ENCODE measurements at places on chromosomes 3 and 15.

DNA sequence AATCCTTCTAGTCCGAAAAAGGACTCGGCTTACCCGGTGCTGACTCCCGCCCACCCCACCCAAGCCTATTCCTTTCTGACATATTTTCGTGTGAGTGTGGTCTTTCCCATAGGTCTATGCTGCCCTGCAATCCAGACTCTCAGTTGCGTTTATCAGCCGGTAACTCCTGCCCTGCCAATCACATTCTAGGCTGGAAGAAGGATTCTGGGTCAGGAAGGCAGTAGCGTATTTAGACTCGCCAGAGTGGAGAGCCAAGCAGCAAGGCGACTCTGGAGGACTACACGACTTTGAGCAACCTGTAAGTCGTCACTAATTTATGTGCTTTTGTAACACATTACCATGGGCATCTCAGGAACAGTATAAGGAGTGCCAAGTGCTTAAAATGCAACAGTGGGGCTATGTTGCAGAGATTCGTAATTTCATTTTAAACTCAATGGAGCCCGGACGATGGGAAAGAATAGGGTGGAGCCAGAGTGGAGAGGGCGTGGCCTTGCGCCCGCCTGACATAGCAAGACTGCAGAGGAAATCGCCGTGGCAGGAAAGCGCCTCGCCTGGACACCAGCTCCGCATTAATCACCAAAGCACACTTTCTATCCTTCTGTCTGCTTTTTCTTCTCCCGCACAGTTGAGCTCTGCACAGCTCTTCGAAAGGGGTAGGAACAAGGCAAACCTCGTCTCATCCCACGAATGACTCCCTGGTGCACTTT lies 1044.2 kb downstream of the AGBL1 start:
- DNase-seq: peak; percentile 14

DNA sequence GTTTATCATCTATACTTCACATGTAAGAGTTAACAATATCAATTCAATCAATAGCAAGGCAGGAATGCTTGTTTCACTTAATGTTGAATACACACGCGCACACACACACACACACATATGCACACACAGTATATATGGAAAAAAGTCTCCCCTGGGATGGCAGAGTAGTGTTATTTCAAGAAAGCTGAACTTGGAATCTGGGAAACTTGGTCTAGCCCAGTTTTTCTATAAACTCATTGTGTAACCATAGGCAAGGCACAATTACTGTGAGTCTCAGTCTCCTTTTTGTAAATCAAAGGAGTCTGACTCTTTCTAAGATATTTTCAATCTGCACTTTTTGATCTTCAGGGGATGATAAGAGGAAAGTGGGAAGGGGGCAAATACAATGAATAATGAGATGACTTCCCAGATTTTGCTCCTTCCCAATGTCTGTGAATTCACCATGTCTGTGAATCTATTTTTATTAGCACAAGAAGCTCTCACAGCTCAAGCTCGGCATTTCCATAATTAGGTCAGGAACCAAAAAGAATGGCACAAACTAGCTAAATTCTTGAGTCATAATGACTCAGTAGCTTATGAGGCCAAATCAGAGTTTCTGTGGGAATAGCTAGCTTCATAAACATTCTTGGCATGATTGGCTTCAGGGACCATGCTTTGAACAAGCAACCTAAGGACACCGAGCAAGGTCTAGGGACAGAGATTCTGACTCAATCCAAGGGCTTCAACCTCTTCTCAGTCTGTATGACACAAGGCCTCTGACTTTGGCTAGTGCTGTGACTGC lies 227.4 kb upstream of the DCBLD2 start:
- no peak for DNase-seq

DNA sequence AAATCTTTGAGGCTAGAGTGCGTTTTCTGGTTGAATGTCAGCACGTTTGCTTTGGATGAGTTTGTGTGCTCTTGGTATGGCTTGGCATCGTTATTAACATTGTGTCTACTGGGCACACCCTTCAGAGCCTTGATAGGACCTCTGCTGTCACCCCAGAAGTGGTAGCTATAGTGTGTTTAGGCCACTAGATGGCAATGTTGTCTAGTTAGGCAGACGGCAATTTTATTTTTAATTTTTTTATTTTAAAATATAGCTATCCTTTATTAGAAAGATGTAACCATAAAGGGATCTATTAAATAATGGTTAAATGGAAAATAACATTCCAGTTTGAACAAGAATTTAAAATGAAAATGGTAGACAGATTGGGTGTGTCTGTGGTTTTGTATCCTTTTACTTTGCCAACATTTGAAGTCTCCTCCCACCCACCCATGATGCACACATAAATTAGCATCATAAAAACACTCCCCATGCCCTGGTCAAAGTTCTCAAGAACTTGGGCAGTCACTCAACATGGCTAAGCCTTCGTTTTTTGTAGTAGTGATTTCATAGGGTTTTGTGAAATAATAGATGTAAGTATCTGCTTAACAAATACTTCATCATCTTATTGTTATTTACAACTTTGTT lies 200.7 kb downstream of the KCNH8 start:
- DNase-seq: peak; percentile 14

DNA sequence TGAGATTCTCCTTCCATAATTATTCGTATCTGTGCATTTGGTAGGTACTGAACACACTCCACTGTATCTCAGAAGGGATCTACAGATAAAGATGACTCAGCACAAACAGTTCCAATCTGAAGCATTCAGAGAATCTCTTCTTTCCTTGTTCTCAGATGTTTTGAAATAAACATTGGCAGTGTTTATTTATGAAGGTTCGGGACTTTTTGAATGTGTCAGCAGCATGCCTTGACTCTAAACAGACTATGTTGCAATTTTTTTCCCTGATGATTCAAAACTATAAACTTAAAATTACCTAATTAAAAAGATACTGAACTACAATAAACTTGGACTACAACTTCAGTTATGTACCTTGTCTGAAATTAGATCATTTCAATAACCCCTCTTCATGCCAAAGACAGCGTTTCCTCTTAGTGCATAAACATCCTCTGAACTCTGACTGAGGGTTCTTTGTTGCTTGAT lies 612.9 kb upstream of the TBL1XR1 start:
- DNase-seq: no peak

- peak; percentile 34 for DNase-seq
Observed at GRCh38 chr3:183188895-183189462, 26.4 kb upstream of the LAMP3 start.

DNA sequence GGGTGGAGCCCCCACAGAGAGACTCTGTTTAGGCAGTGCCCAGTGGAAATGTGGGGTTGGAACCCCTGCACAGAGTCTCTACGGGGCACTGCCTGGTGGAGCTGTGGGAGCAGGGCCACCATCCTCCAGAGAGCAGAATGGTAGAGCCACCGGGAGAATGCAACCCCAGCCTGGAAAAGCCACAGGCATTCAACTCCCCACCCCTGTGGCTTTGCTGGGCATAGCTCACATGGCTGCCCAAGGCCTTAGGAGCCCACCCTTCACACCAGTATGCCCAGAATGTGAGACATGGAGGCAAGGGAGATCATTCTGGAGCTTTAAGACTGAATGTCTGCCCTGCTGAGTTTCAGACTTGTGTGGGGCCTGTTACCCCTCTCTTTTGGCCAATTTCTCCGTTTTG lies 19.0 kb upstream of the CHCHD6 start:
- no peak for DNase-seq

GRCh38 chr3:29186982-29187725 lies 93.7 kb upstream of the RBMS3 start:
- DNase-seq: no peak

GRCh38 chr3:134955874-134956273 lies 160.8 kb downstream of the EPHB1 start:
- DNase-seq: no peak

- peak; percentile 5 for DNase-seq
Observed at GRCh38 chr15:76840830-76841460, 64.2 kb downstream of the SCAPER start.

GRCh38 chr3:184693011-184693975 lies 18.6 kb downstream of the MAGEF1 start:
- no peak for DNase-seq

GRCh38 chr3:13536432-13536831 lies 12.5 kb upstream of the FBLN2 start:
- DNase-seq: no peak

DNA sequence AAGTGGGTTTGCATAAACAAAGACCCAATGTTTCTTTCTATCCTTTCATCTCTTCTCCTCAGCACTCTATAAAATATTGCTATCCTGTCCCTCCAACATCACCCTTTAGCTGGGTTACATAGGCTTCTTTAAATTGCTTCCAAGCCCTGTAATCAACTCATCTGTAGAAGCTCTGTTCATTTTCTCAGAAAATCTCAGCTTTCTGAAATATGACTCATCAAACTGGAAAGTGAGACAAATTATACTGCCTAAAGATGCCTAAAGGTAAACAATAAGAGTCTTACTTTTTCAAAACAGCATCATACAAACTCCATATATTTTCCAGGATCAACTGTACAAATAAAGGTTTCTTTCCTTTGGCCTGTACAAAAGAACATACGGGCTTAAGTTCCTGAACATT lies 33.8 kb downstream of the EFL1 start:
- DNase-seq: no peak

- DNase-seq: no peak
Observed at GRCh38 chr15:91870876-91871537, 17.5 kb downstream of the SLCO3A1 start.

DNA sequence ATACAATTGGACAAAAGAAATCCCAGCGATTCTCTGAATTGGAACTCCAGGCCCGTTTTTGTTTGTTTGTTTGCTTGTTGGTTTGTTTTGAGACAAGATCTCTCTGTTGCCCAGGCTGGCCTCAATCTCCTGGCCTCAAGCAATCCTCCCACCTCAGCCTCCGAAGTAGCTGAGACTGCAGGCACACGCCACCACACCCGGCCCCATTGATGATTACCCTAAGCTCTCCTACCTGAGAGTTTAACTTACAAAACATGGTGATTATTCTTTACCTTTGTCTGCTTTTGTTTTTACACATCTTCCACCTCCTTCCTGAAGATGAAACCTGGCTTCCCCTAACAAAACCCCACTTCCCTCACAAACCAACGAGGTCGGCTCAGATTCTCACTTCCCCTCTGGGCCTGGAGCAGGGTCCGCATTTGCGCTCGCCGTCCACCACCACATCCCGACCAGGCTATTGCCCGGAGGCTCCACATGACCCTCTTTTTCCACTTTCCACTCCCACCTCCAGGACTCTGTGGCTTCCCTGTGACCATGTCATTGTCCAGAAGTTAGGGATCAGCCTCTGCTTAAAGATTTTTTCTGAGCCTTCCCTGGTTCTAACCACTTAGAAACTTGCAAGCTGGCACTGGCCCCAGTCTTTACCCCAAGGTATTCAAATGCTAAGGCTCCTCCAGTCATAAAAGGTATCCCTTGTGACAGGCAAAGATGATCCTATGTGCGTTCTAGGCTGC lies 14.8 kb downstream of the KLHL6 start:
- DNase-seq: no peak

- DNase-seq: no peak
Observed at GRCh38 chr15:38367476-38367875, 86.5 kb upstream of the FAM98B start.

DNA sequence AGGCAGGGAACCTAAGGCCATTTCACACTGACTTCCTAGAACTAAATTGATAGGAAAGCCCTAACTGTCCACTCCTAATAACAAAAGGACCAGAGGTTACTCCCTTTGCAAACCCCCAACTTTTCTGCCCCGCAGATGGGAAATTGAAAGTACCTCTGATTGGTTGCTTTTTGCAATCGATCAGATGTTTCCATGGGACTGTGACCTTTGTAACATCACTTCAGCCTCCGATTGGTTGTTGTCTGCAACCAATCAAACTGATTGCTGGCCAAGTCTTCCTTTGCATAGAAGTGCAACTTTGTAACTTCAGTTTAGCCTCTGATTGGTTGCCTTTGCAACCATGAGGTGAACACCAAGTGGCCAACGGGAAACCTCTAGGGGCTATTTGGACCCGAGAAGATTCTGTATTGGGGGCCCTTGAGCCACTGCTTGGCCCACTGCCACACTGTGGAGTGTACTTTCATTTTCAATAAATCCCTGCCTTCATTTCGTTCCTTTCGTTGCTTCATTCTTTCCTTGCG lies 11.3 kb upstream of the KNL1 start:
- DNase-seq: peak; percentile 85

- no peak for DNase-seq
Observed at GRCh38 chr3:143037867-143038266, 36.5 kb downstream of the U2SURP start.

DNA sequence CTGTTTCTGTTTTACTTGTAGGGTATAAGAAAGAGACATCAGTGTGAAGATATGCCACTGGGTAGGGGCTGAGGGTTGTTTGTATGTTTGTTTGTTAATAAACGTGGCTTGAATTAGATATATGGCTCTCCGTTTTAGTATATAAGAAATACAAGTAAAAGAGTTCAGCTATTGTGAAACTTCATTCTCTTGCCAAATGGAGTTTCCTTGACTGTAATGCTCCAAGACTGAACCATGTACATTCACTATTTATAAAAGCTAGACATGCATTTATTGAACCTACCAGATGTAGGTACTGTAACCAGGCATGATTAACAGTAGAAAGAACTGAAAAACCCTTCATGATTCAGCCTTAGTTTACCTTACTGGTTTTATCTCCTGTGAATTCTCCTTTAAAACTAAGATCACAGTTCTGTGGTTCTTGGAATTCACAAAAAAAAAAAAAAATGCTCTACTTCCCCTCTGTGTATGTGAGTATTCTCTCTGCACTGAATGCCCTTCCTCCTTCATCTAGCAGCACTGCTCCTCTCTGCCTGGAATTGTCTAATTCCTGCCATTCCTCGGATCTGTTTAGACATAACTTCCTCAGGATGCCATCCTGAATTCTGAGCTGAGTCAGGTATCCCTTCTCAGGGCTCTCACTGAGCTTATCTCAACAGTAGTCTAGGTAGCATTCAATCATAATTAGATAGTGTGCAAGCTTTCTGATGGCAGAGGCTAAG lies 504.4 kb downstream of the FHIT start:
- no peak for DNase-seq

DNA sequence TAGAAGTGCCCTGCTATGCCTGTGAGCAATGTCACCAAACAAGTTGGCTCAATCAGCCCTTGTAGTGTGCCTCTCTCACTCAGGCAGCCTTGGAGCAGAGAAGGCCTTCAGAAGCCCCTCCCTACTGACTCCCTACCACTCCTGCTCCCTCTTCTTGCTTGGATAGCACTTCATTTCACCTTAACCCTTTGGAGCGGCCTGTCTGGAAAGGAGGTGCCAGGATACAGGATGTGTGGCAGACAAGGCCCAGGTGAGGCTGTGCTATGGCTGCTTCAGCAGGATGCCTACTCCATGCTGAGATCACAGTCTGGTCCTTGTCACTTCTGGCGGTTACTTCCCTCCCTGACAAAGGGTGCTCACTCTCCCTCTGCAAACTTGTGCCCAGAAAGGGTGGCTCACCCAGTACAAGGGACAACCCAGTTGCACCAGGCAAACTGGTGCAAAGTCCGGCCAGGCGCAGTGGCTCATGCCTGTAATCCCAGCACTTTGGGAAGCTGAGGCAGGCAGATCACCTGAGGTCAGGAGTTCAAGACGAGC lies 1.1 kb downstream of the MON1A start:
- DNase-seq: no peak

- DNase-seq: no peak
Observed at GRCh38 chr15:25694239-25694584, 168.9 kb downstream of the ATP10A start.

GRCh38 chr3:60585918-60586317 lies 665.3 kb downstream of the FHIT start:
- DNase-seq: no peak

- DNase-seq: no peak
Observed at GRCh38 chr3:77932926-77933325, 893.0 kb downstream of the ROBO2 start.
